ENCODE measurements at places on chromosomes 16 and 17.

DNA sequence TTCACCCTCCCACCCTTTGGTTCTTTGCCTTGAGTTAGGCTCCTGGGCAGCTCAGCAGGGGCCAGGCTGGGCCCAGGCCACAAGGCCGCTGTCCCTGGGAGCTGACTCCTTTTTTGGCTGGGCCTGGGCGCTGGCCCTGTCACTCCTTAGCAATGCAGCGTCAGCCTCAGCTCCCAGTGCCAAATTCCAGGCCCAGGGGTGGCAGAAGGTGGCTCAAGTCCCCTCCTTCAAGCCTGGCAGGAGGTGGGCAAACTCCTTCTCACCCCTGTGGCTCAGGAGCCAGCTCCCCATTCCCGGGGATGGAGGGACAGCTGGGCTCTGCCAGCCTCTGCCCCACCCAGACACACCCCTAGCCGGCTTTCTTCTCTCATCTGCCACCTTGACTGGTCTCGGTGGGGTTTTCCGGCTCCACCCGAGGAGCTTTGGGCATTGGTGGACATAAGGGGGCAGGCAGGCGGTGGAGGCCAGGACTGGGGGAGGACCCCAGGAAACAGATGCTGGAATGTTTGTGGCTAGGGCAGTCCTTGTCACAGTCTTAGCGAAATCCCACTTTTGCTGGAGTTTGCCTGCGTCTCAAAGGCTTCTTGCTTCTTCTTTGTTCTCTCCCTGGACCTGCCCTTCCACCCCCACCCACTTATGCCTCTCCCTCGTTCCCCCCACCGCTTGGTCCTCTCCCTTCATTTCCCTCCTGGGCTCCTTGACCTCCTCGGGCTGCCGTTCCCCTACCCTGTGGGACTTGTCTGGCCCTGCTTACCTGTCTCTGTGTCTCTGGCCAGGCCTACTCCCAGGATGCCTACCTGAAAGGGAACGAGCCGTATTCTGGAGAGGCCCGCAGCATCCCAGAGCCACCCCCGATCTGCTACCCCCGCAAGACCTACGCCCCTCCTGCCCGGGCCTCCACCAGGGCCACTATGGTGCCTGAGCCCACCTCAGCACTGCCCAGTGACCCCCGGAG, 37.4 kb downstream of the ARHGAP23 start:
- no peak for DNase-seq

GRCh38 chr17:66638707-66639479, 196.0 kb upstream of the CACNG5 start:
- no peak for DNase-seq

GRCh38 chr17:1936766-1937165, 88.4 kb downstream of the RTN4RL1 start:
- DNase-seq, result no peak

- no peak for DNase-seq
Observed at GRCh38 chr17:72715906-72716572, 376.4 kb downstream of the SLC39A11 start.

GRCh38 chr16:55033225-55034156, 102.8 kb downstream of the IRX5 start:
- no peak for DNase-seq

DNA sequence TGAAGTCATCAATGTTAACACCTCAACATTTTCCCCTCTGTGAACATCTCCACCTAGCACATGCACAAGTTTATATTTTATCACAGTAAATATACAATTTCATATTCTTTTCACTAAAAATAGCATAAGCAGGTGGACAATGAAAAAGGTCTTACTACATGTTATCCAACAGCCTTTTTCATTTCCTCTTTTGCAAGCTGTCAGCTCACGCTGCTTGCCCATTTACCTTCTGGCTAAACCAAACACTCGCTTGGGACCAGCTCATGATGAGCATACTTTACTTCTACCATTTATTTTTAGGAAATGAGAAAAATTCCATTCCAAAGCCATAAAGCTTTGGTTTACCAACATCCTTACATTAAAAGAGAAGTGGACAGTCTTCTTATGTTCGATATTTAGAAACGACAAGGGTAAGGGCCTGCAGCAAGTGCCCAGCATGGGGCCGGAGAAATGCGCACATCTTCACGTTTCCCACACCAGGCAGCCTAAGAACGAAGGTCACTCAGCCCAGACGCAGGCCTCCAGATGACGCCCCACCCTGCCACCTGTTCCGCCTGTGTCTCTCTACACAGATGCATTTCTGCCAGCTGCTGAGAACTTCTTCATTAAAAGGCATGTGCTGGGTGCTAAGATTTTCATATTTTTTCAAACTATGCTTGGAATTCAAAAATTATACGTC, 13.9 kb downstream of the SNN start:
- DNase-seq, result no peak

DNA sequence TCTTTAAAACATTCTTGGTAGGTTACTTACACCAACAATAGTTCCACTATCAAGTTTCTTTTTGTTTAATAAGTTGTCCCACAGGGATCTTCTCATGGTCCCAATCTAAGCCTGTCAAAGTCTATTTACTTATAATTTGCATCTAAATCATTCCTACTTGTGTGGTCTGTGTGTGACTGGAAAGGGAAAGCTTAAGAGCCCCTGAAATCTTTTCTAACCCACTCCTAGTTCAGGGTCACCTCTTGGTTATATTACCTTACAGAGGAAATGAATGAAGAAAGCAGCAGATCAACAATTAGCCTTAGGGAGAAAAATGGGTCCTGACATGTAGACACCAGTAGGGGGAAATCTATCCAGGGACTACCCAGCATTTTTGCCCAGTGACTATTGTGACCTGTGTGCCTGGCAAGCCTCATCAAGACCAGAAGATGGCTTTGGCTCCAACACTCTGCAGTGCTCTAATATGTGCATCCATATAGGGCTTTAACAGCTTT, 110.4 kb upstream of the HAS3 start:
- no peak for DNase-seq

Data from CD14-positive monocyte (primary cell).